ENCODE measurements at places on chromosomes 5 and 9.

- no peak for DNase-seq
Measured at GRCh38 chr9:108244686-108245085, 611.1 kb downstream of the ACTL7B start.

DNA sequence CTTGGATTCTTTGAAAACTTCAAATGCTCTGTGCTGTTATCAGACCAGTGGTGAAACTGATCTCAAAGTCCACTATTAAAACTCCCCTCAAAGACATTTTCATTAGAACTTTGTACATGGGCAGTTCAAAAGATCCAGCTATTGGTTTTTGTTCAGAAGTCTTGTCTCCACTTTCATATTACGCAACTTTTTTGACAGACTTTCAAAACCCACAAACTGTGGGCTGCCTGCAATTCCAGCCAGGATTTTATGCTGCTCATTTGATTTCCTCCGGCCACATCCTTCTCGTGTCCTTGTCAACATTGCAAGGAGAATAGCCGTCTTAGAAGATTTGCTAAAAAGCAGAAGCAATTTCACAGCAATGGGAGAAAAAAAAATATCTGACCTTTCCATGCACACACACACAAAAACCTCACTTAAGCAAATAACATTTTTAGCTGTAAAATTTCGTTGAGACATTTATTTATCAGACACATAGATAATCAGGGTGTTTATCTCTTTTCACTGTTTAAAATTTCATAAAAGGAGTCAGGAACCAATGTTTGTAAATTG is 1990.5 kb downstream of the MAT2B start:
- DNase-seq, result no peak

- DNase-seq, result no peak
Measured at GRCh38 chr5:30099634-30100033, 1093.9 kb upstream of the CDH6 start.

DNA sequence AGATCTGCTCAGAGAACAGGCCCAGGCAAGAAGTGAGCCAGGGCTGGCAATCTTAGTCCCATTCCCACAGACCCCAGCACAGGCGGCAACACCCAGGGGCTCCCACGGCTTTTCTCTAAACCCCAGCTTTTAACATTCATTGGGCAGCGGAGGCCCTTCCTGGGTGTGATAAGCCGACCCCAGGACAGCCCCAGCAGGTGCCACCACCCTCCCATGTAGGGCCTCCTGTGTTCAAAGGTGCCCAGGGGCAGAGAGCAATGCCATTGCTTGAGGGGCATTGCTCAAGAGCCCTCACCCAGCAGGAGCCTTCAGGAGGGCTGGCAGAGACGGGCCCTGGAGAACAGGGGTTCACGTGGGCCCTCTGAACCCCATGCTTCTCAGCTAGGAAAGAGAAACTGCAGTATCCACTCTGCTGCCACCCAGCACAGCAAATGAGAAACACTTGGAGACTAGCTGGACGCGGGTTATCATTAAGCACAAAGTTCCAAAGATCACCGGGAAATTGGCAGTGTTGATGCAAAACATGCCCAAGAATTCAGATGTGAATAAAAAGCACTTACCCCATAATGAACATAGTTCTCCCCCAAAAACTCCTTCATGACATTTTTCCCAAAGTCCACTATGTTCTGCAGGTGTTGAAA is 13.9 kb downstream of the IPPK start:
- no peak for DNase-seq

DNA sequence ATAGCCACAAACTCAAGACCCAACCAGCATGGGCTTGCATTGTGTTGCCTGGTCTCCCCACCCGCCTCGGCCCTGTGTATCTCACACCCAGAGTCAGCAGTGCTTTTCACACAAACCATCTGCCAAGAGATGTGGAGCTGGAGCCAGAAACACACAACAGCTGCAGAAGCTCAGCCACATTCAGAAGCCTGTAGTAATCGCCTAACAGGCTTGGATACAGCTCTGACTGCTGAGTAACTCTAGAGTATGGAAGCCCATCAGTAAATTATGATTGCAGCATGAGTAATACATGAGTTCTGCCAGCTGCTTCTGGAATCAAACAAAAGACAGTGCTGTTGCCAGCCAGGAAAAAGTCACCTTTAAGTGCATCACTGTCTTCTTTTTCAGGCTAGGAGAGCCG is 16.0 kb downstream of the TEK start:
- DNase-seq, result no peak

- no peak for DNase-seq
Measured at GRCh38 chr9:89366711-89367110, 48.4 kb downstream of the SECISBP2 start.

- no peak for DNase-seq
Measured at GRCh38 chr5:856531-857425, 6.0 kb upstream of the ZDHHC11 start.

- DNase-seq, result no peak
Measured at GRCh38 chr5:173997331-173997730, 8.4 kb downstream of the C5orf47 start.

DNA sequence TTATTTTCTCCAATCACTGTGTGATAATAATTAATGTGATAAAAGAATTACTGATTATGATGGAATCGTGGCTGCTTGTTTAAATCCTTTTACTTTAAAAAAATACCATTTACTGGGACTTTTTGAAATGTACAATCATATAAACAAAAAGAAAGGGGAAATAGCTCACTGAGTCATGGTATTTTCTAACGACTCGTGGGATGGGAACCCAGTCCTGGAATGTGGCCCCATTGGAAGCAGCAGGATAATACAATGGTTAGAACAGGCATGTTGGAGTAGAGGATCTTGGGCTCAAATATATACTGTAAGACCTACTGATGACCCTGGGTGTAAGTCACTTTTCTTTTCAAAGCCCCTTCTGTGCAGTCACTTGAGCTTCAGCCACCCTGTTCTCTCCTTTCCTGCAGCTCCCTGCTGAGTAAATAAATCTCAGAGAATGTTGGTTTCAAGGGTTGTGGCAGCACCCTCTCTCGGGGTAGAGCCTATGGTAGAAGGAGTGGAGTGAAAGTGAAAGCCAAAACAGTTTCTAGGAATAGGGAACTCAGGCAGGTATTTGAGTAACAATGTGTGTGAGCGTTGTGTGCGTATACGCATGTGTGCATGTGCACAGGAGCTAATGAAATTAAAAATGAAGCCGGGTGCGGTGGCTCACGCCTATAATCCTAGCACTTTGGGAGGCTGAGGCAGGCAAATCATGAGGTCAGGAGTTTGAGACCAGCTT is 40.8 kb upstream of the LARP1 start:
- DNase-seq, result no peak

- DNase-seq, result no peak
Measured at GRCh38 chr5:151708126-151708525, 21.4 kb upstream of the SPARC start.

- no peak for DNase-seq
Measured at GRCh38 chr9:79570448-79571308, 1.1 kb upstream of the TLE4 start.

- DNase-seq, result no peak
Measured at GRCh38 chr5:55558484-55558883, 23.7 kb upstream of the PLPP1 start.

DNA sequence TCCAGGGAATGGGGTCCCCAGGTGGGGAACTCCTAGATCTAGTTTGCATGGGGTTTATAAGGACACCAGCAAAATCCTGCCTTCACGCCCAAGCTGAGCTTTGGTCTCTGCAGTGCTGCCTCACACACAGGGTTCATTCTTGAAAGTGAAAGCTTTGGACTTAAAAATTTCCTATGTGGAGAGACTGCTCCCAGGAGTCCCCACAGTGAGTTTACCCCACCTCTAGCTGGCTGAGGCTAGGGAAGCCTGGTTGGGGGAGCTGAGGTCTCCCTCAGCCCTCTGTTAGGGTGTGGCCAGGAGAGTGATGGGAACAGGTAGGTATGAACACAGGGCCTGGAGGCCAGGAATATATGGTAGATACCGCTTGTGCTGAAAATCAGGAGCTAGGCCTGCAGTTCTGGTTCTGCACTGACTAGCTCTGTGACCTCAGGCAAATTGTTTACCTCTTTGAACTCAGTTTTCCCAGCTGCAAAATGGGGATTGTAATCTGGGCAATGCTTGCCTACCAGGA is 41.5 kb upstream of the LARP1 start:
- DNase-seq, result no peak

GRCh38 chr5:15492545-15492944 is 7.4 kb upstream of the FBXL7 start:
- no peak for DNase-seq

DNA sequence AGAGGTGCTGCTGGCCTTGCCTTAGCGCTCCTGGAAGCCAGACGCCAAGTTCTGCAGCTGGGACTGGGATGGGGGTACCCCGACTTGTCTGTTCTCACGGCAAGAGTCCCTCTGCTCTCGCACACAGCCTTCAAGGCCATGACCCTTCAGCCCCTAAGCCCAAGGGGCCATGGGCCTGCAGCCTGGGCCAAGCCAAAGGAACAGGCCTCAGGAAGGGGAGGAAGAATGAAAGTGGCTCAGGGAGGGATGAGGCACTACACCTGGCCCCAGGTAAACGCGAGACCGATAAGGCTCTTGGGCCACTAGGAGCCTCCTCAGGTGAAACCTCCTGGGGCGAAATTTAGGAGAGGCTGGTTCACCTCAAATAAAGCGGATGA is 3.9 kb downstream of the EBF1 start:
- no peak for DNase-seq

DNA sequence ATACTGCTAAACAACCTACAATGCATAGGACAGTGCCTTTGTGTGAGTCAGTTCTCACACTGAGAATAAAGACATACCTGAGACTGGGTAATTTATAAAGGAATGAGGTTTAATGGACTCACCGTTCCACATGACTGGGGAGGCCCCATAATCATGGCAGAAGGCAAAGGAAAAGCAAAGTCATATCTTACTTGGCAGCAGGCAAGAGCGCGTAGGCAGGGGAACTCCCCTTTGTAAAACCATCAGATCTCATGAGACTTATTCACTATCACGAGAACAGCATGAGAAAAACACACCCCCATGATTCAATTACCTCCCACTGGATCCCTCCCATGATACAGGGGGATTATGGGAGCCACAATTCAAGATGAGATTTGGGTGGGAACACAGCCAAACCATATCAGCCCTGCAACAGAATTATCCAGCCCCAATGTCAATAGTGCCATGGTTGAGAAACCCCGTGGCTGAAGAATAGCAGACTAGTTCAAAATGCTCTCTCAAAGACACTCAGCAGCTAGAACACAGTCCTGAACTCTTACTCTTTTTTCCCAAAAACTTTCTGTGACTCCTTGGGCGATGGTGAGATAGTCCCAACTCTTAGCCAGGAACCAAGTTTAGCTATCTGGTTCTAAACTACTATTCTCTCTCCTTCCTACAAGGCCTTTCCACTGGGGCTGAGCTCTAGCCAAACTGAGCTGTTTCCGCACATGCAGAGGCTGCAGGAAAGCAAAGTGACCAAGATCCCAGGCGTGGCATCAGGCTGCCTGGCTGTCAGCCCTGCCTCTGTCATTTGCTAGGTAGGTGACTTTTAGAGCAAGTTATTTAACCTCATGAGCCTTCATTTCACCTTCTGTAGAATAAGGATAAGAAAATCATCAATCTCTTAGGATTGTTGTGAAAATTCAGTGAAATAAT is 21.7 kb downstream of the FAT2 start:
- no peak for DNase-seq

DNA sequence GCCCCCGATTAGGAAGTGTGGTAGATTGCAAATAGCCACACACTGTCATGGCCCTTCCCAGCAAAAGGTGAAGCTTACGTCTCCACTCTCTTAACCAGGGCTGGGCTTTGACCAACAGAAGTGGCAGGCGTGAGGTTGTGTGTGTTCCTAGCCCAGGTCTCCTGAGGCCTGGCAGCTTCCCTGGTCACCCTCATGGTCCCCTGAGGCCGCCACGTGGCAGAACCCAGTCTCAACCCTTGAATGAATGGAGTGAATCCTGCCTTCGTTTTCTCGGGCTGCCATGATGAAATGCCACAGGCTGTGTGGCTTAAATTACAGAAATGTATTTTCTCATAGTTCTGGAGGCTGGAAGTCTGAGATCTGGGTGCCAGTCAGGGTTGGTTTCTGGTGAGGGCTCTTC is 370.4 kb downstream of the IRX2 start:
- DNase-seq, result no peak

Data from stimulated activated CD8-positive, alpha-beta memory T cell treated with anti-CD3 and anti-CD28 coated beads, Interleukin-2, amount 100 ng/mL, for 1 hour (primary cell).